Stimulated activated CD8-positive, alpha-beta memory T cell treated with anti-CD3 and anti-CD28 coated beads, Interleukin-4, amount 100 ng/mL, for 1 hour (primary cell): ENCODE measurements at places on chromosomes 6 and 20.

DNA sequence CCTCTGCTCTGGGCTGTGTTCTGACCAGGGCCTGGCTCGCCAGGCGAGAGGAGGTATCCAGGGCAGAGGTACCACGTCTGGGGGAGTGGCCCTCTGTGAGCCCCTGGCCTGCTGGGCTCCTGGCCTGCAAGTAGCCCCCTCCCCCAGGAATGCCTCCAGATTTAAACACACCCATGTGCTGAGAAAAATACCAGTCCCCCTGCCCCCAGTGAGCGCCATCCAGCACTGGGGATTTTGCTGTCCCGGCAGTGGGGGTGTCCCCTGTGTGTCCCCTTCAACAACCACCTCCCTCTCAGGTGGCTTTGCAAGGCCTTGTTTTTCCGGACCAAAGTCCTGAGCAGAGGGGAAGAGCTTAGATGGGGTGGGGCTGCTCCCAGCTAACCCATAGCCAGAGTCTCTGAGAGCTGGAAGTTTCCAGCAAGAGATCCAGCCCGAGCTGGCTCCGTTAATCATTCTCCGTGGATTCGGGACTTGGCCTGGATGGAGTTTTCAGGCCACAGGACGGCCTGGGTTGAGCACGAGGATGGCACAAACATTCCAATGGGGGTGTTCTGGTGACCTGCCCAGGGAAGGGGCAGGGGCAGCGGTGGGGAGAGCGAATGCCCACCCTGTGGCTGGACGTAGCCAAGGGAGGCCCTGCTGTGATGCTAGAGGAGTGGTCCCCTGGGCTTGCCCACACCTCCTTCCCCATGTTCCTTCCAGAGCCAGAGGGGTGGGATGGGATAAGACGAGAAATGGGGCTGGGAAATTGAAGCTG lies 29.0 kb downstream of the PCK1 start:
- no peak for DNase-seq

- DNase-seq = no peak
Observed at GRCh38 chr6:96110878-96111277, 95.1 kb downstream of the FUT9 start.

GRCh38 chr20:1872459-1873097 lies 22.6 kb upstream of the SIRPA start:
- no peak for DNase-seq

GRCh38 chr20:11906626-11907480 lies 10.8 kb upstream of the BTBD3 start:
- DNase-seq = no peak

GRCh38 chr20:41392871-41393704 lies 26.5 kb upstream of the EMILIN3 start:
- no peak for DNase-seq
